ENCODE measurements at places on chromosomes 3 and 15.

- DNase-seq = no peak
These were observed 165.2 kb upstream of the PDZRN3 start for GRCh38 chr3:73789825-73790444.

GRCh38 chr3:142817897-142818296, 71.0 kb downstream of the PCOLCE2 start:
- no peak for DNase-seq

GRCh38 chr3:23488618-23489017, 285.5 kb downstream of the UBE2E2 start:
- no peak for DNase-seq

DNA sequence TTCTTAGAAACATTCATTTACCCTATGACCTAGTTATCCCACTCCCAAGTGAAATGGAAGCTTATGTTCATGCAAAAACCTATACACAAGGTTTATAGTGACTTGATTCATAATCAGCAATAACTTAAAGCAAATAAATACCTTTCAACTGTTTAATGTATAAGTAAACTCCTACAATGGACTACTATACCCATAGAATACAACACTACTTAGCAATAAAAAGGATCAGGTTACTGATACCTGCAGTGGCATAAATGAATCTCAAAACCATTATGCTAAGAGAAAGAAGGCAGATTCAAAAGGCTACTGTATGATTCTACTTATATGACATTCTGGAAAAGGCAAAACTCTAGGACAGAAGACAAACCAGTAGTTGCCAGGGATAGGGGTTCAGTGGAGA, 8.3 kb upstream of the POLR2M start:
- DNase-seq = no peak
